ENCODE measurements at places on chromosomes 3 and 15.

DNA sequence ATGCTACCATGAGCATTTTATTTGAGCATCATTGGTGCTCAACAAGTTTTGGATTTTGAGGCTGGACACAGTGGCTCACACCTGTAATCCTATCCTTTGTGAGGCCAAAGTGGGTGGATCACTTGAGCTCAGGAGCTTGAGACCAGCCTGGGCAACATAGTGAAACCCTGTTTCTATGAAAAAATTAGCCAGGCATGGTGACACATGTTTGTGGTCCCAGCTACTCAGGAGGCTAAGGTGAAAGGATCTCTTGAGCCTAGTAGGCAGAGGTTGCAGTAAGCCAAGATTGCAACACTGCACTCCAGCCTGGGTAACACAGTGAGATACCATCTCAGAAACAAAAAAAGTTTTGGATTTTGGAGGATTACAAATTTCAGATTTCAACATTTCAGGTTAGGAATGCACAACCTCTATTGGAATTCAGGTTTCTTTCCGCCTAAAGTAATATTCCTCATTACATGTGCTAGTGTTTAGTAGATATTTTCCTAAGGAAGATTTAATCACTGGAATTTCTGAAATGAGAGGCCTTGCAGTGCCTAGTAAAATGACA, 27.6 kb downstream of the CNOT10 start:
- H3K27ac ChIP-seq = no peak overlapping the region
- H3K4me1 ChIP-seq = peaks cover 2% of the 10 kb centered on the region
- no peak overlapping the region for H3K4me3 ChIP-seq
- no peaks in the 10 kb centered on the region for H3K27me3 ChIP-seq
- DNase-seq = peak; percentile 97

- DNase-seq = no peak
- no peaks in the 10 kb centered on the region for H3K36me3 ChIP-seq
- H3K27ac ChIP-seq = no peak overlapping the region
- no peaks in the 10 kb centered on the region for H3K27me3 ChIP-seq
- H3K4me3 ChIP-seq = no peak overlapping the region
Observed at GRCh38 chr3:59759298-59760031, 709.6 kb upstream of the CFAP20DC start.

DNA sequence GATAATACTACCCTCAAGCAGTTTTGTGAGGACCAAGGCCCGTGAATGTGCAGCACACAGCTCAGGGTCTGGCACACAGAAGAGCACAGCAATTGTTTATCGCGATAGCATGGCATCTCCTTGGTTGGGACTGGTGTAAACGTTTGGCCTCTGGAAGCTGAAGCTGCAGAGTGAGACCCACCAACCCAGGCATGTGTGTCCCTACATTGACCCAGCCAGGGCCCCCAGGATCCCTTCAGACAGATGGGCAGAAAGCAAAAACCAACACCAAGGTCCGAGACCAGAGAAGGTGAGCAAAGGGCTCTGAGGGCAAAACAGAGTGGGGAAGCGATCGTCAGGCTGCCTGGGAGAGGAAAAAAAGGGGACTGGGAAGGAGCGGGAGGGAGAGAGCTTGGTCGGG, 12.6 kb upstream of the PSTPIP1 start:
- DNase-seq = no peak
- no peaks in the 10 kb centered on the region for H3K4me1 ChIP-seq
- H3K4me3 ChIP-seq = no peak overlapping the region
- H3K27me3 ChIP-seq = no peaks in the 10 kb centered on the region

DNA sequence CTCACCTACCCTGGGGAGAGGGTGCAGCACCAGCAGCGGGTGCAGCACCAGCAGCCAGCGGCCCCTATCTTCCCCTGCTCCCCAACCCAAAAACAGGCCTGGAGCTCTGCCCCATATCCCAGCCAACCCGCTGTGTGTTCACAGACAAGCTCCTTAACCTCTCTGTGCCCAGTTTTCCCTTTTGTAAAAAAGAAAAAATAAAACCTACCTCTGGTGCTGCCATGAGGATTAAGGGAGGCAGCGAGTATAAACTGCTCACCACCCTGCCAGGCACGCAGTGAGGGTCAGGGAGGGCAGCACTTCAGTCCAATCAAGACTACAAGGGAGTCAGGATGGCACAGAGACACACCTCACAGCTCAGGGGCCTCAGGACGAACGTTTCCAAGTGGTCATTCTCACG, 163.3 kb downstream of the NUP210 start:
- H3K4me1 ChIP-seq = no peaks in the 10 kb centered on the region
- H3K27ac ChIP-seq = no peak overlapping the region
- H3K36me3 ChIP-seq = no peaks in the 10 kb centered on the region
- H3K27me3 ChIP-seq = no peaks in the 10 kb centered on the region
- no peak overlapping the region for H3K4me3 ChIP-seq
- no peak for DNase-seq

GRCh38 chr3:190016966-190017365, 103.7 kb downstream of the P3H2 start:
- no peak for DNase-seq
- peaks cover 16% of the 10 kb centered on the region for H3K4me1 ChIP-seq
- no peak overlapping the region for H3K27ac ChIP-seq
- H3K27me3 ChIP-seq = no peaks in the 10 kb centered on the region

GRCh38 chr3:134059671-134060560, 30.2 kb upstream of the SLCO2A1 start:
- H3K4me1 ChIP-seq = peaks cover 44% of the 10 kb centered on the region
- no peak for DNase-seq
- H3K4me3 ChIP-seq = no peak overlapping the region

GRCh38 chr3:12758025-12758781, 856 bp downstream of the TMEM40 start:
- H3K4me3 ChIP-seq = no peak overlapping the region
- peak; percentile 62 for DNase-seq
- no peak overlapping the region for H3K27ac ChIP-seq
- H3K27me3 ChIP-seq = no peaks in the 10 kb centered on the region
- H3K36me3 ChIP-seq = no peaks in the 10 kb centered on the region
- peaks cover 30% of the 10 kb centered on the region for H3K4me1 ChIP-seq

- H3K27ac ChIP-seq = no peak overlapping the region
- H3K4me3 ChIP-seq = no peak overlapping the region
- H3K4me1 ChIP-seq = peaks cover 6% of the 10 kb centered on the region
Observed at GRCh38 chr3:58307639-58308215, 1.4 kb downstream of the HTD2 start.

DNA sequence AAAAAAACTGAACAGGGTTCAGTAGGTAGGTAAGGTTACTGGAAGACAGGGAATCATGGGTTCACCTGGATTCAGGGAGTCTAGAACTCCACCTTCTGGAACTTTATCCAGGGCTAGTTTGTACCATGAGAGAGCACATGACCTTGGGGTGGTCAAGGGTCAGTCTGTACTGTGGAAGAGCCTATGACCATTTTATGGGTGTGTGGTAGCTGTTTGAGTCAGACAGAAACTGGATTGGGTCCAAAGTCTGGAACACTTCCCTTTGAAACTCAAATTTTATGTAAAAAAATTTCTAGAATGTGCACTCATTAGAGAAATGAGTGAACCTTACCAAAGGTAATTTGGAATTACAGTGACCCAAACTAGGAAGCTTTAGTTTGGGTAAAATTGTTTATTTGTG, 486.0 kb upstream of the AGTR1 start:
- DNase-seq = no peak
- no peaks in the 10 kb centered on the region for H3K27me3 ChIP-seq
- H3K36me3 ChIP-seq = no peaks in the 10 kb centered on the region
- H3K4me3 ChIP-seq = no peak overlapping the region

DNA sequence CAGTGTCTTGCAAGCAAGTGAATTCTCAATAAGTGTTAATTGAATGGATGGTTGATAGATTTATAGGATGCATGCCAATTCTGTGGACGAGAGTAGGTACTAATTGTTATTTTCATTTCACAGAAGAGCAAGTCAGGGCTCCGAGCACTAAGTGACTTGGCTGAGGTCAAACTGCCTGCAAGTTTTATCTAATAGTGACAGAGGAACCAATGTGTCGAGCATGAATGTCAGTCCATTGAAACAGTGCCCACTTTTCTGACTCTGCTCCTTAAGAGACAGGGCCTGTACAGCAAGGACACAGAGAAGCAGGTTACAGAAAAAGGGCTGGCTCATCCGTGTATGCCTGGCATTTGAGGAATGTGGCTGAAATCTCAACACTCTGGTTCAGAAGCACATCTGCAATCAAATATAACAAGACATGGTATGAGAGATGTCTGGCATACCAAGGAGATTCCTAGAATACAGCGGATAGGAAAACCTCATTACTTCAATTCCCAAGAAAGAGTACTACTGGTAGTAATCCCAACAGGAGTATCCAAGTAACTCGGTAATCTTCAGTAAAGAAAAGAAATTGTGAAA, 6.0 kb upstream of the B3GNT5 start:
- no peaks in the 10 kb centered on the region for H3K27me3 ChIP-seq
- no peaks in the 10 kb centered on the region for H3K4me1 ChIP-seq
- no peaks in the 10 kb centered on the region for H3K36me3 ChIP-seq
- no peak overlapping the region for H3K27ac ChIP-seq

DNA sequence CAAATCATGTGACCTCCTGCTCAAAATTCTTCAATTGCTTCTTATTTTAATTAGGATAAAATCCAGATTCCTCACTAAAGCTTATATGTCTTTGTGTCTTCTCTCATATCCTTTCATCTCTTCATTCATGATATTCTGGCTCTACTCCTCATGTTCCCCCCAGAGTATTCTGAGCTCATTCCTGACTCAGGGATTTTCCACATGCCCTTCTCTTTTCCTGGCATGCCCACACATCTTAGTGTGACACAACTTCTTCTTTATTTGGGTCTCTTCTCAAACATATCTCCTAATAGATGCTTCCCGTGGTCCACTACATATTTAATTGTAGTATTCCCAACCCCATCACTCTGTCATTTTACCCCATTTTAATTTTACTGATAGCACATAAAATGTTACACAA, 15.2 kb upstream of the MBNL1 start:
- no peak overlapping the region for H3K4me3 ChIP-seq
- no peak overlapping the region for H3K27ac ChIP-seq
- H3K4me1 ChIP-seq = no peaks in the 10 kb centered on the region
- no peak for DNase-seq

GRCh38 chr3:125960066-125960424, 8.9 kb upstream of the ROPN1B start:
- H3K36me3 ChIP-seq = no peaks in the 10 kb centered on the region
- no peak overlapping the region for H3K4me3 ChIP-seq
- H3K27me3 ChIP-seq = peaks cover 4% of the 10 kb centered on the region
- no peak overlapping the region for H3K27ac ChIP-seq

All from trophoblast cell (in vitro differentiated cells and primary cell).